HEK293T (cell line): ENCODE measurements at places on chromosomes 3 and 15.

DNA sequence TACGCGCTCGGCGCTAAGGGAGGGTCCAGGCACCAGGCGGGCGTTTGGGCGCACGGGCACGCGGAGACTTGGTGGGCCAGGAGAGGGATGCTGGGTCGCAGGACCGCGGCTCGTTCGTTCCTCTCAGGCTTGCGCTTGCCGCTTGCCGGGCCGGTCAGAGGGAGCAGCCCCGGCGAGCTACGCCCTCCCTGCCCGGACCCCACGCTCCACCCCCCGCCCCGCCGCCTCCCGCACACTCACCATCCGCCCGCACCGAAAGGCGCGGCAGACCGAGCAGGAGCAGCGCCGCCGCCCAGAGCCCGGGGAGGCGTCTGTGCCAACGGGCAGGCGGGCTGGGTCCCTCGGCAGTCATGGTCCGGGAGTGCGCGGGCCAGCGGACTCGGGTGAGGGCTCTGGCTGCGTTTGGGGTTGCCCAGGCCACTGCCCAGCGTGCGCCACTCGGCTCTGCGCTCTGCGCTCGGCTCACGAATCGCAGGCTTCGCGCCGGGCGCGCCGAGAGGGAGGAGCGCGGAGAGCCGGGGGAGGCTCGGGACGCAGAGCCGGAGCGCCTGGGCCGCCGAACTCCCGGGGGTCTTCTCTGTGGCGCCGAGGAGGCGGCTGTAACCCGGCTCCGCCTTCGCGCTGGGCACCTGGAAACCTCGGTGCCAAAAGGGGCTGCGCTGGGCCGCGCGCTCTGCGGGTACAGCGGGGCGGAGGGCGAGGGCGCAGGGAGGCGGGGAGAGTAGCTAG lies at the start of gene SUSD5:
SUSD5 (minus strand) TSS at position 365 of the 729 bp plus-strand sequence; CDS start at position 352, 13 bp downstream.
- peak; percentile 74 for DNase-seq

DNA sequence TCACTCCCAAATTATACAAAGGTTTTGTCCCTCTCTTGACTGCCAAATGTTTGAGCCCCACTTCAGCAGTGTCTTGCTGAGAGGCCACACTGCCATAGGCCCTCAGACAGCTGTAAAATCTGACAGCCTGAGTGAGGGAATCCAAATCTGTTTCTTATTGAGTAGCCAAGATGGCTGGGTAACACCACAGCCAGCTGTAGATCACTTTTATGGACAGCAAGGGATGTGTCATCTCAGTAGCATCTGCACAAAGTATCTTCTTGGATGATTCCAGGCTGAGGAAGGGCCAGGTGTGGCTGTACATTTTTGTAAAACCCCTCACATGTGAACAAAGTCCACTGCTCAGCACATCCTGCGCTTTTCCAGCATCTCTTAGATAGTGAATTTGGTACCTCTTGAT lies 237.0 kb upstream of the LRTM1 start:
- DNase-seq = no peak

DNA sequence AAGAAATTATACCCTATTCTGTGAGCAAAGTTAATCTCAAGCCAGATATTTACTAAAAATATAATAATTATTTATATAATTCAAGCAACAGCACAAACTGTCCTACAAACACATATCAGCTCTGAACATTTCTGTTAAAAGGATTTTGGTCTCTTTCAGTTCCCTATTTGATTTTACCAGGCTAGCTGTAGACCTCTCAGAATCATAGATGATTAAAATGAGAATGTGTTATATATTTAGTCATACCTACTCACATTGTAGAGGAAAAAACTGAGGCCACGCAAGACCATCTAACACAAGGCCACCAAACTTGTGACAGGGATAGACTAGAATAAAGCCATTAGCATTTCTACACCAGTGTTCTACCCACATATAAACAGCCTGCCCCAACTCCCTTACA lies 28.5 kb downstream of the ACKR4 start:
- no peak for DNase-seq

DNA sequence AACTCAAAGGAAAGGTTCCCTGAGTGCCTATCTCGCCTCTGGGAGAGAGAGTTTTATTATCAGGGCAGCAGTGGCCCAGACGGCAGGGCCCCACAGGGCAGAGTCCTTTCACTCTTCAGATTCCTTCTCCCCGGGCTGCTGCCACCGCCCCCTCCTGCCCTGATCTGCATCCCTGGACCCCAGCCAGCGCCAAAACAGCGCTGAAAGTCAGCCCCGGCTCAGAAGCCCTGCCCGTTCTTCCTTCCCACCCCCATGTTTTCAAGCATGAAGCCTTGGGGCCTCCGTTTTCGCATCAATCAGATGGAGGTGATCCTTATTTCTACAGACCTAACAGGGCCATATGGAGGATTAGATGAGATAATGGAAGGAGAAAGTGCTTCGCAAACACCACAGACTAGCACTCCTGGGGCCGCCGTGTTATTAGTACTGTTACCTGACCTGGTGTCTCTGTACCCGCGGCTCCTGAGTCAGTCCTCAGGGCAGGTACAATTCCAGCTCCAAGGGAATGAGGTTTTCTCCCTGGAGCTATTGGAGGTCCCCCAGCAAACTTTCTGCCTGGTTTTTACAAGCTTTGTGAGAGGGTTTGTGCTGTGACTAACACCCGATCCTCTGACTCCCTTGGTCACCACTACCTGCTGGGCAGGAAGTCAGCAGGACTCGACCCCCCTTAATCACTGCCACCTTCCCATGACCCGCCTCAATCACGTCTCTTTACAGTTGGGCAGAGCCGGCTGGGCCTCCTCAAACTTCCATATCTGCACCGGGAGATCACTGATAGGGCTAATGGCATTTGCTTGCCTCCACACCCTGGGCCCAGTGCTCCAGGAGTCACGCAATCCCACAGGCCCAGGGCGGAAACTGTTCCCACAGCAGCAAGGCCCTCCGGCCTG lies 39.5 kb upstream of the TSEN2 start:
- DNase-seq = peak; percentile 42

DNA sequence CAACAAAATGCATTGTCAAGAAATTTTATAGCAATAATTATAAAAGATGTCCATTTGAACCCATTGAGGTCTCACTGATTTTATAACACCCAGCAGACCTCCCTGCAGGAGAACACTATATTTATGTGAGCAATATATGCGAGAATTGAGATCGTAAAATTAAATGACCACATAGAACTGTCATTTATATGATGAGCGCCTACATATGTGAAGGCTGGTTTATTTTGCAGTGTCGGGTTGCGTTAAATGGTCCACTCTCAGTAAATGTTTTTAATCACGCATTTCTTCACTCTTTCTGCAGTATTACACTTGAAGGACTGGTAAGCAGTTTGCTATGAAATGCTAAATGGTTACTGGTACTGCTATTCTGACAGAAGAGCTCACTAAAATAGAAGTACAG lies 408.5 kb upstream of the AGTR1 start:
- peak; percentile 20 for DNase-seq

DNA sequence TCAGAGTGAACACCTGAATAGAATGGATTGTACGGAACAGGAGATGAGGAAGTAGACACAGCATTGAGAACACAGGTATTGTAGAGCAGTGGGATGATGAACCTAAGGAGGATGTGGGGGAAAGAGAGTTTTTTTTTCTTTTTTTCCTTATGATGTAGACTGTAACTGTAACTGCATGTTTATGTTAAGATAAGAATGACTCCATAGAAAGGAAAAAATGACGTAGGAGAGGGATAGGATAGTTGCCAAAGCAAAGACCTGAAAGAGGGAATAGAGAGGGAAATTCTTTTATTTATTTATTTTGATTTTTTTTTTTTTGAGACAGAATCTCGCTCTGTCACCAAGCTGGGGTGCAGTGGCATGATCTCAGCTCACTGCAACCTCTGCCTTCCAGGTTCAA lies 33.2 kb downstream of the APH1B start:
- DNase-seq = no peak

GRCh38 chr15:47622055-47622454 lies 95.2 kb upstream of the SEMA6D start:
- DNase-seq = no peak

- no peak for DNase-seq
These were observed 136.9 kb downstream of the PLCL2 start for GRCh38 chr3:17021614-17022013.

DNA sequence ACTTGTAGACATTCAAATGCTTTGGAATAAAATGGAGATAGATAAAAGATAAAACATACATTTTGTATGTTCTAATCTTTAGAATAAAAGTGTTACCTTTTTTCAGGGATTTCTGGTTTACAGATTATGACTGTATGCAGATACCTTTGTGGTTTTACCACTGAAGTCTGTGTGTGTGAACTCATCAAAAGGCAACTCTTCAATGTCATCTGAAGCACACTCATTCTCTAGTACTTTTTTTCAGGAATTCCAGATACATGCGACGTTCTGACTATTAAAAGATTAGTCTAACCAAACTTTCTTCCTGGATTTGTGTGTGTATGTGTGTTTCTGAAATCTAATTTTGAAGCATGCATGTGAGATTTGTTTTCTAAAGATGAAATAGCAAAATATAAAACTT lies 188.6 kb downstream of the NLGN1 start:
- DNase-seq = no peak

DNA sequence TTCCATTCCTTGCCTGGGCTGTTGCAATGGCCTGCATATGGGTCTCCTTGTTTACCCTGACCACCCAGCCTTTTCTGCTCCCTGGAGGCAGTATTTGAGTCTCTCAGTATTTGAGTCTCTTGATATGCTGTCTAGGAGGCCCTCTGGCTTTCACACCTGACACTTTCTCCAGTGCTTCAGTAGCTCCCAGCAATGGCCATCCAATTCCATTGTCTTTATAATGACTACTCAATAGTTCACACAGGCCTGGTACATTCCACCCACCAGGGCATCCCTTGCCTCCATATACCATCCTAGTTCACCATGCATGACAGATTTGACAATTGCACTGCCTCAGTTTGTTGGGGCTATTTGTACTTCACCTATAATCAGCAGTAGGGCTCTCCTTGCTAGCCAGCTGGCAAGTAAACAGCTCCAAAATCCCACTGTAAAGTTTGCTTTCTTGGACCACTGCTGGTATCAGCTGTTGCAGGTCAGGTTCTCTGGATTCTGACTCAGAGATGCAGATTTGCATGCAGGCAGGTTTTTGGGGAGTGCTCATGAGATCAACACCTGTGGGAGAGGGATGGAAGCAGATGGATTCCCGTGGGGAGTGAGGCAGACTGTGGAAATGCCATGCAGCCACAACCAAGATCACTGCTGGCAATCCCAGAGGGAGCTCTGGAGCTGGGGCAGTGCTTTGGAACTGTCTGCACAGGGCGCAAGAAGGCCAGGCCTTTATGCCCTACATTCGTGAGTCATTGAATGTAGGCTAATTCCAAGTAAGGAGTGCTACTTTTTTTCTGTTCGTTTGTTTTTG lies 19.1 kb upstream of the XIRP1 start:
- no peak for DNase-seq

DNA sequence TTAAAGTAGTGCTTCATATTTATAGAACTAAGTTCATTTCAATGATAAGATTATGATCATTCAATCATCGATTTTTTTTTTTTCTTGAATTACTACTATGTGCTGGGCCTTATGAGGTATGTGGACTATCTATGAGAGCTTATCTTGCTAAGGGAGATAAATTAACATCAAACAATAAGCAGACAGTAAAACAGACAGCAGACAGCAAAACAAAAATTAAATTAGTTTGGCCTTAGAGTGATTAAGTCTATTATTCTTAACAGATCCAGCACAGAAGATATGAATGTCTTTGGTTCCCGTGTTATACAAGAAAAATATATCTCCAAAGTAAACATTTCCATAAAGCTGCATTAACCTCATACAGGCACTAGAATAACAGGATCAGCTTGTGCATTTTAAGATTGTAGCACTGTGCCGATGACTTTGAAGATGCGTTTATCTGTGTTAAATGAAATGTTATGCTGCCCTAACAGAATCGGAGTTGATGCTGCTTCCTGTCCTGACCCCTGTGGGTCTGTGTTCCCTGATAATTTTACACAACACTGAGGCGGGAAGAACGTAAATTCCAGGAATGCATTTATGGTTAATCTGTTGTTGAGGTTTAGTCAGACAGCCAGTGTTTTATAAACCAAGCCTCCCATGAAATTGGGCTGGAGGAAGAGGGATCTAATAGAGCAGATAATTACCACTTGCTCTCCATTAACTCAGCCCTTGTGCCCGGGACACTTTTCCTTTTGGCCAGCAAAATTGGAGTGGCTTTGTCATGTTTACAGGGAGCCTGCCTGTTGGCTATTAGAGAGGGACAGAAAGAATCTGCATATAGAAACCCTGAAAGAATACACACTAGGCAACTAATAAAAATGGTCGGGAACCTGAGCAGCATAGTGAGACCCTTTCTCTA lies 80.8 kb downstream of the GHSR start:
- DNase-seq = no peak
